Activated naive CD4-positive, alpha-beta T cell treated with anti-CD3 and anti-CD28 coated beads for 36 hours (primary cell): ENCODE measurements at places on chromosomes 16 and 17. TPM values are rescaled to one million over a fixed set of nuclear protein-coding genes. Genes with fewer than 3 reads are reported as not detected.

- no peak for DNase-seq
Observed at GRCh38 chr17:44251062-44251461, 16.9 kb downstream of the SLC4A1 start.

DNA sequence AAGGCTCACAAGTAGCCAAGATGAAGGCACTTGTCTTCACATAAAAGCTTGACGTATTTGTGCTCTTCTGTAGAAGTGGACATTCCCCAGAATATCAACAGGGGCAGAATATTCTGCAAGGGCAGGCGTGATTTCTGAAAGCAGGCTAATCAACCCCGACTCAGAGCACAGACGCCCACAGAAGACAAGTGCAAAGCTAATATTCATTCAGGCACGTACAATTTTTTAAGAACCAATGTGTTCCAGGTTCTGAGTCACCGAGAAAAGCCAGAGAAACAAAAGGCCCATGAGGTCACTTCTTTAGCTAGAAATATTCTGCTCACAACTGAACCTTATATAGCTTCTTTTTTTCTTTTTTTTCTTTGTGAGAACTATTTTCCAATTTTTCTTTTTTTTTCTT is 121.6 kb downstream of the DNAH9 start:
- DNase-seq = no peak

- DNase-seq = peak; percentile 70
Observed at GRCh38 chr17:77374170-77374936, 233.6 kb downstream of the SEC14L1 start.

DNA sequence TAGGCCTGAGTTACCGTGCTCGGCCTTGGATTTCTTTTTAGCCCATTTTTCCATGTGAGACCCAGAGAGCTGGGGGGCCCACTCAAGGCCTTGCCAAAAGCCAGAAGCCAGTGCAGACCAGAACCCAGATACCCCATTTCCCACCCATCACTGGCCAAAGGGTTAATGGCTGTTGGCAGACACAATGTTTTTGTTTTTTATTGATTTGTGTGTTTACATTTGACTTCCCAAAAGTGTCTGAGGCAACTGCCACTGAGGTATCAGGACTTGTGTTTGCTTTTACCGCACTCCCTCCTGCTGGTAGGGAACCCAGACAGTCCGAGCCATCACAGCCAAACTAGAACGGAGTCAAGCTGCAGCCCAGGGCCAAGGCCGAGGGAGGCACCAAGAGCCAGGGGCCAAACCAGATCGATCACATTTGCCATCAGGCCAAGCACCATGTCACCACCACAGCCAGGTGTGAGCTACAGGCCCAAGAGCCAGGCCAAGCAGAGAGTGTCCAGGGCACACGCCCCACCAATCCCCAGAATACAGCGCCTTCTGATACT is 7.7 kb upstream of the TNFSF12 start:
- no peak for DNase-seq

- no peak for DNase-seq
Observed at GRCh38 chr16:49972280-49972679, 52.7 kb upstream of the CNEP1R1 start.

GRCh38 chr17:43994272-43995149 is 9.9 kb upstream of the NAGS start:
- peak; percentile 75 for DNase-seq

Gene HBZ
- total RNA-seq = not detected

Gene KRTAP2-4
- total RNA-seq = not detected
